Lung (tissue), 17 donors: ENCODE measurements at places on chromosomes 5 and 9. TPM values are rescaled to one million over a fixed set of nuclear protein-coding genes. Genes with fewer than 3 reads are reported as not detected.

DNA sequence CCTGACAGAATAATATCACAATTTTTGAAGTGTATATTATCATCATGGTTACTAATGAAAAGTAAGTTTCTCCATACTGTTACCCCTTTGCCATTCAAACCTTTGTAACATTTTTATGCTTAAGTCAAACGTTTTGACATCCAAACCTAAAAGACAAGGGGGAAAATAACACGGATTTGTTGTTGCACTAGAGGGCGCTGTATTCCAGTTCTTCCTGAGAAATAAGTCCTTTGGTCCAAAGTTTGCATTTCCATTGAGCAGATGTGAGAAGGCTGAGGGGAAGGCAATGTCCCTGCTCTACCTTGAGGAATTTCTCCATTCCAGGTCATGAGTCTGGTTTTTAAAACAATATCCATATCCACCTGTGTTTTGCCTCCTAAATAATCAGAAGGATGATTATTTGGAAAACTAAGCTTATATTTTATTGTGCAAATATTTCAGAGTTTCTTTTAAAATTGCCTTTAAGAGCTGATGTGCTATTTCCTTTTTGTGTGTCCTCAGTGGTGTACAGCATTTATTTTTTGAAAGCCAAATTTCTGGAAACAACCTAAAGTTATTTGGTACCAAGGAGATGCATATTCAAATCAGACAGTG, 9.7 kb downstream of the LECT2 start:
- DNase-seq = peak; percentile 89
- no peaks in the 10 kb centered on the region for H3K36me3 ChIP-seq
- H3K27me3 ChIP-seq = no peaks in the 10 kb centered on the region
- no peaks in the 10 kb centered on the region for H3K4me1 ChIP-seq

- no peak overlapping the region for H3K27ac ChIP-seq
- no peaks in the 10 kb centered on the region for H3K4me1 ChIP-seq
- DNase-seq = no peak
- H3K27me3 ChIP-seq = no peaks in the 10 kb centered on the region
- no peak overlapping the region for H3K4me3 ChIP-seq
These were observed 59.2 kb downstream of the WNK2 start for GRCh38 chr9:93243112-93243511.

DNA sequence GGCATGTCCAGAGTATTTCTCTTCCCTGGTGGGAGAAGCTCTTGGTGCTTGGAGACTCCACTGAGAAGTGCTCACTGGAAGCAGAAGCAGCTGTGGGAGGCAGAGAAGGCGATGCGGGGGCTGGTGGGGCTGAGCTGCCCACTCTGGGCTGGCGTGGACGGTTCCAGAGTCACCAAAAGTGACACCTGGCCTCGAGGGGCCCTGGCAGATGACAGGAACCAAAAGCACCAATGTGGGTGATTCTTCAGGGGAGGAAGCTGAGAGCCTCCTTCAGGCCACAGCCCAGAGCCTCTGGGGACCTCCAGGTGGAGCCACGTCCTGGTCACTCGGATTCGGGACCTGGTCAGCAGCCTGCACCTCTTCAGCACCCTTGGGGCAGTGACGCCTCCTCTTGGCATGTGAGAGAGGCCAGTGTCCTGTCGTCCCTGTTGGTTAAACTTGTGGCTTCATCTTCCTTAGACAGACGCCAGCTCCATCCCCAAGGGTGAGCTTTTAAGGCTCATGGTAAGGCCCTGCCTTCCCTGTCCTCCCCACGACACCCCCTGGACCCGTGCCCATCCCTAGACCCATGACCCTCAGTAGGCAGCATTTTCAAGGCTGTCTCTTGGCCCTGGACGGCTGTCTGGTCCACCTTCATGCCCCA, 78.7 kb upstream of the IRX4 start:
- H3K4me3 ChIP-seq = no peak overlapping the region
- H3K36me3 ChIP-seq = no peaks in the 10 kb centered on the region
- H3K27me3 ChIP-seq = peaks cover 8% of the 10 kb centered on the region
- DNase-seq = no peak
- no peak overlapping the region for H3K27ac ChIP-seq

DNA sequence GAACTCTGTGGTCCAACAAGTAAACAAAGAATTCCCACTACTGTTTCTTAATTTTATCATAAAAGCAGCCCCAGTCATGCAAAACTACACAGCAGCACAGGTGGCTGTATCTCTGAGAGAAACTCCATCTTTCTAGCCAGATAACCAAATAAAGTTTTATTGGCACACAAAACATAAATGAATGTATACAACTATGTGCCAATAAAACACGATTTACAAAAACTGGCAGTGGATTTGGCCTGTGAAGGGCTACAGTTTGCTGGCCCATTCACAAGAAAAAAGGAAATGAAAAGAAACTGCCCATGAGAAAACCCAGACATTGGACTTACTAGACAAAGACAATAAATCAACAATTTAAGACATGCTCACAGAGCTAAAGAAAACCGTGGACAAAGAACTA, 10.6 kb downstream of the FBXL17 start:
- no peaks in the 10 kb centered on the region for H3K4me1 ChIP-seq
- no peak overlapping the region for H3K4me3 ChIP-seq
- no peaks in the 10 kb centered on the region for H3K27me3 ChIP-seq
- no peak for DNase-seq
- no peak overlapping the region for H3K27ac ChIP-seq
- peaks cover 9% of the 10 kb centered on the region for H3K36me3 ChIP-seq

The JAKMIP2 gene
- total RNA-seq = 2.9 TPM
